Fibroblast of lung (primary cell): ENCODE measurements at places on chromosomes 4 and X. TPM values are rescaled to one million over a fixed set of nuclear protein-coding genes. Genes with fewer than 3 reads are reported as not detected.

DNA sequence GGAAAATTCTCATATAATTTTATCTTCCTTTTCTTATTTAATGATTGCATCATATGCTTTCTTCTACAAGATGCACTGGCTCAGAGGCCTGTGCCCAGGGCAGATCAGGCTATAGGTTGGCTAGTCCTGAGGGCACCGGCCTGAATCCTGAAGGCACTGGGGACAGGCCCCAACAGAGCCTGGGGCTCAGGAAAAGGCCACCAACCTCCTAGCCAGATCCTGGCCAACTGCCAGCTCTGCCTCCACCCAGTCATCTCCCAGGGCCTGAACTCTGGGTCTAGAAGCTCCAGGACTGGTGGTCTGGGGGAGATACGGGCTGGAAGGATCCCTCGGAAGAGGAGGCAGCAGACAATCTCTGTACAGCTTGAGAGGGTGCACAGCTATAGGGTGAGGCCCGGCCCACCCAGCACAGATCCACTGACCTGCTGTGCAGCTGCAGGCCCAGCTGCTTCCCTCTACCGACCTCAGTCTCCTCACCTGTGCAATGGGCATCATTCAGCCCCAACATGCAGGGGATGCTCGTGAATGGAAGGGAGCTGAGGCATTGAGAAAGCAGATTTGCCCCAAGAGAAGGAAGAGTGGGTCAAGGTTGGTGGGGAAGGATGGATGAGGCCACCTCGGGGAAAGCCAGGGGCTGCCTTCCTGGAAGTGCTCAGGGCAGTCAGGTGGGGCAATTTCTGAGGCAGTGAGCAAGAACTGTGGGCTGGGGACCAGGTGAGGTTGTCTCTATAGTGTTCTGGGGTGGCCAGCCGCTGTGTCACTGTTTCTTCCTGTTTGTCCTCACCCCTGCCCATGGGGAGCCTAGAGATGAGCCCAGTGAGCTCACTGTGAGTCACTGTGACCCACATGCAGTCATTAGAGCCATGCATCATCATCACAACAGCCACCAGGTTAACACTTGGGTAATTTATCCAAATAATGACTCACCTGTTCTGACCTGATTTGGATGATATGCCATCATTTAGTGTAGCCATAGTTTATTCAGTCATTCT lies 22.4 kb upstream of the XAGE2 start:
- DNase-seq = peak; percentile 4

Gene DDIT4L
- 3.3 and 6.4 TPM in 2 replicates for total RNA-seq

Gene BRCC3
- 9.5 and 12.1 TPM in 2 replicates for total RNA-seq

DNA sequence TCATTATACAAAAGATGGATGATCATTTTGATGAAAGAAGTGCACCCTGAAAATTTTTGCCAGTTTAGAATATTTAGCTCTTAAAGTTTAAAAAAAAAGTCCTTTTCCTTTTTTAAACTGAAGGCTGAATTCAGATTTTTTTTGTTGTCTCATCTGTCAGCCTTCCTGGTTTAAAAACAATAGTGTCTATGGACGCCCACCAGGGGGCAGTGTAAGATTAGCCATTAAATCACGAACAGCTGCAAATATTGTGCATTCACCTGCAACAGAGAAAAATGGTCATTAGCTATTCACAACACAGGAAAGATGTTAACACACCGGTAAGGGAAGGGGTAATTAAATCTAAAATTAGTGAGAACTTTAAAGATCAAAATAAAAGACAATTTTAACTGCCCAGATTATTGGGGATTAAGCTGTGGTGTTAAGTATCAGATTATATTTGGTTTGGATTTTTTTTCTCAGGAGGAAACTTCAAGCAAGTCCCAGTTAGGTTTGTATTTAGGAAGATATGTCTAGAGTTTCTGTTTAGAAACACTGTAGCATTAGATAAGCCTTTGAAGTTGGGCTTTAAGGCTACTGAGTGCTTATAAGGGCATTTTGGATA lies 4.4 kb upstream of the CXorf38 start:
- DNase-seq = peak; percentile 64

Gene CDX4
- total RNA-seq = not detected in 2 replicates

Gene TRPC5OS
- total RNA-seq = not detected in 2 replicates

GRCh38 chr4:20857081-20857480 lies 156.8 kb downstream of the PACRGL start:
- no peak for DNase-seq

GRCh38 chrX:110051559-110051958 lies 48.6 kb downstream of the TMEM164 start:
- peak; percentile 34 for DNase-seq

Gene PFKFB1
- under 0.01 TPM in 1 of 2 replicates, not detected in the other for total RNA-seq

DNA sequence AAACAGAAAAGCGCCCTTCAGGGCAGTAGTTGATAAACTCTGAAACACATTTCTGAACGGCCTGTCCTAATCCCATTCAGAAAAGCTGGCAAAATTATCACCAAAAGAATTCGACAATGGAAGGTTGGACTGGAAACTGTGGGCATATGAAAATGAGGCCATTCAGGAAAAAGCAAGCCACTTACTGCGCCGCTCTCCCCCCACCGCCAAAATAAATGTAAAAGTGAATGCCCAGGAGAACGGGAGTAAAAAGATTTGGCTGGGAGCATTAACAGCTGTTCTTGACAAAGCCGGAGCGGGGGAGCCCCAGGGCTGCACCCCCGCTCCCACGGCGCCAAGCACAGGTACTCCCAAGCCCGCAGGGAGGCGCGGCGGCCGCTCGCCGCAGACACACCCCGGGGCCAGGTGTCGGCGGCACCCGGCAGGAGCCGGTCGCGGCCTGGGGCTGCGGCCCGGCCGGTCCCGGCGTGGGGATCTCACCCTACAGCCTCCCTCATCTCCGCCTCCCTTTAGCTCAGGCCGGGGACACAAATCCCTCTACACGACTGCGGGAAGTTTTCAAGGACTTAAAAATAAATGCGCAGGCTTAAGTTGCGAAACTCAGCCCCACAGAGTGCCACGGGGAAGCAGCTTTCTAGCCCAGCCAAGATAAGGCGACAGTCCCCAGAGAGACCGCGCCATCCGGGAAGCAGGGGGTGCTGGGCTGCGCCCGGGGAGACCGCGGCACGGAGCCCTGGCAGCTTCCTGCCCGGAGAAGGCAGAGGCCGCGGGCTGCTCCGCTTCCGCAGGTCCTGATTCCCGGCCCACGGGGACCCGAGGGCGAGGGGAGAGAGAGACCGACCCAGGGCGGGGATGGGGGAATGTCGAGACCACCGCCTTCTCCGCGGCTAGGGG lies 593 bp downstream of the SH3RF1 start:
- DNase-seq = peak; percentile 43

DNA sequence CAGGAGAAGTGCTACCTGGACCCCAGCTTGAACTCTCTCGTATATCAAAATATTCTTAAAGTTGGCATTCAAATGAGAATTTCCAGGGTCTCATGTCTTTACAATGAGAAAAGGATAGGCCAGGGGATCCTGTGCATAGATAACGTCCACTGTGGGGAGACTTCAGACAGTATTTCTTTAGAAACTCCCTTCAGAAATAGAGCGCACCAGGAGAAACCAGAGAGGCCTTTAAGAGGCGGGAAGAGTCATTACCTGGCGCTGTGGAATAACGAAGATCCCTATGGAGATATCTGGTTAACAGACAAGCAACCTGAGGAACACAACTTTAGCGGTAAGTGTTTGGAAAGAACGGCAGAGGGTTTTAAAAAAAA lies 600 bp downstream of the RADX start:
- DNase-seq = peak; percentile 12

- DNase-seq = peak; percentile 55
Observed at GRCh38 chr4:127781300-127782024, 660 bp upstream of the HSPA4L start.

- DNase-seq = no peak
Observed at GRCh38 chr4:20049889-20050288, 201.8 kb upstream of the SLIT2 start.

Gene MAGEA11
- not detected in 2 replicates for total RNA-seq

- peak; percentile 11 for DNase-seq
Observed at GRCh38 chr4:140955641-140956040, 177.6 kb downstream of the RNF150 start.

Gene LRCH2
- total RNA-seq = 12.8 and 19.5 TPM in 2 replicates

DNA sequence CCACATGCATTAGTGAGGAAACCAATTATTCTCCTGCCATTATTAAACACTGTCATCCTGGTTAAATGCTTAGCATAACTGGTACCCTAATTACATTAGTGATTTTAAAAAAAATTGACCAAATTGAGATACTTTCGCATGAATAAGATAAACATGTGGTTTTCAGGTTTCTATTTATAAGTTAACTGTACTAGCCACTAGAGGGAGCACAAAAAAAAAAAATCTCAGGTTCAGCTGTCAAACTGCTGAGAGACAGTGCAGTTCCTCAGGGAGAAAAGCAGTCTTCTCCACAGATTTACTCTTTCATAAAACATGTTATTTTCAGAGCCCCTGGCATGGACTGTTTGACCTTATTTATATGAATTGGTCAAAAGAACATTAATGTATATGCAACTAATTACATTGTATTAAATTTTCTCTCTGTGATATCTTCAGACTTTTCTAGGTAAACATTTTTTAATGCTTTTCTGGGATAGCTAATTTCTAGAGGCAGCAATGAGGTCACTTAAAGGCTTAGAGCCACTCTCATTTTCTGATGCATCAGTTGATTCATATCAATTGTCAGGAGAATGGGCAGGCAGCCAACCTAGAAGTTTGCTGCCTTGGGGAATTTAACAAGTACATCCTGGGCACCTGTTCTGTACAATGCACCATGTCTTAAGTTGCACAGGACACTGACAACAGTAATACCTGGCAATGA lies 167.5 kb downstream of the CDS1 start:
- DNase-seq = peak; percentile 44

DNA sequence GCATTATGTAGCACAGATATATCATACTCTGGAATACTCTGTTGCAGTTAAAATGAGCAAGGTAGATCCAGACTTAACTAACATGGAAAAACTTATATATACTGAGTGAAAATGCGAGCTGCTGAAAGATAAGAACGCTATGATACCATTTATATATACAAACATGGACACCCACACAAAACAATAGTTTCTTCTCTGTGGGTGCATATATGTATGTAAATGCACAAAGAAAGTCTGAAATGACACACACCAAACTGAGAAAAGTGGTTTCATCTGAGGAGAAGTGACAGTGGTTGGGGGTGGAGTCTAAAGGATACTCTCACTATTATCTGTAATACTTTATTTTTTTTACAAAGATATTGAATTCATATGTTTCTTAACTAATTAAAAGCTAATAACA lies 12.2 kb upstream of the FGF2 start:
- DNase-seq = no peak

Gene SUPT20HL2
- not detected in 2 replicates for total RNA-seq

Gene XK
- total RNA-seq = 0.17 and 0.26 TPM in 2 replicates

Gene PCDH18
- total RNA-seq = 163 and 542 TPM in 2 replicates

- peak; percentile 57 for DNase-seq
Observed at GRCh38 chr4:165502916-165503907, 124.4 kb downstream of the CPE start.

DNA sequence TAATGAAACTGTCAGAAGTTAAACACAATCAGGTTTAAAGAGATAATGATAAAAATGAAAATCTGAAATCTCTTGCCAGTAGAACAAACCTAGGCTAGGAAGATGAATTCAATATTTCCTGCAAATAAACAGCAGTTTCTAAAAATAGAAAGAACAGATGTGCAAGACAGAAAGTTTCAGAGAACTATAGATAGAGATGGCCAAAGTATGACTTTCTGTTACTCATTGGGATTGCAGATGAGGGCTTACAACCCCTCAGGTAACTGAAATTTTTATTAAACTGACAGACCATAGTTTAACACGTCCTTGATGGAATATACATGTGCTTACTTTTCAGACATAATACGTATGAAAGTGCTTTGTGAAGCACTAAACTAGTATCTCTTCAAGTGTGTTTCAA lies 82.3 kb upstream of the PPARGC1A start:
- DNase-seq = no peak

Gene RADX
- 0.77 and 1.7 TPM in 2 replicates for total RNA-seq

Gene SCD5
- total RNA-seq = 10.5 and 11.4 TPM in 2 replicates

DNA sequence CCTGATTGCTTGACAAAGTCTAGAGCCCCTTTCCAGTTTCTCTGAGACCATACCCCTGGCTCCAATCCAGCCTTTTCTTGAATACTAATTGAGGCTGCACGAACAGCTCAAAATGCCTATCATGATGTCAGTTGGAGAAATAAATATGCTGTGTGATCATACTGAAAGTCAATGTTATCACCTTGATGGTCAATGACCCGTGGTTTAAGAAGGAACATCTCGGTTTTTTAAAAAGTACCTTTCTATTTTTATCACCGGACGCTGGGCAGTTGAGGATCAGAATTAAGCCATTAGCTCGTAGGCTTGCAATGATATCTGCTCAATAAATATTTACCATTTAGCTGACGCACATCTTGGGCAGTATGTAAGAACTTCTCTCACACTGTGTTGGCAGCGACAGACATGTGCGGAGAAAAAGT lies 852 bp upstream of the WDR44 start:
- peak; percentile 86 for DNase-seq

Gene MAGEC3
- not detected in 2 replicates for total RNA-seq

GRCh38 chr4:27187786-27188185 lies 327.1 kb downstream of the STIM2 start:
- no peak for DNase-seq

Gene EPGN
- total RNA-seq = 0.26 TPM in 1 of 2 replicates, not detected in the other

- peak; percentile 67 for DNase-seq
Observed at GRCh38 chr4:151541389-151542071, 132.6 kb downstream of the FHIP1A start.

DNA sequence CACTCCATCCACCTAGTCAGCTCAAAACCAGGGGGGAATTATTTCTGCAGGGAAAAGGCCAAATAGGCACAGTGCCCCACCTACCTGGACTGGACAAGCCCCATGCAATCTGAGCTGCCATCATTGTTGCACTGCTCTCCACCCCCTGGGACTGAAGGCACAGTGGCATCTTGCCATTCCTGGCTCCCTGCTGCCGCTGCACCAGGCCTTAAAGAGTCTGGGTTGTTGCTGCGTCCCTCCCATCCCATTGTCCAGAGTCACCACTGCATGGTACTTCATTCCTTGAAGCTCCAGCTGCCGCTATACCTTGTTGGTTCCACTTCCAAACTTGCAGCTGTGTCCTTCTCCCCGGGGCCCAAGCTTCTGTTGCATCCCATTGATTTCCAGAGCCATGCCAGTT lies 629.7 kb downstream of the STIM2 start:
- no peak for DNase-seq

Gene REELD1
- not detected in 2 replicates for total RNA-seq

GRCh38 chrX:121921258-121921657 lies 873.8 kb downstream of the GLUD2 start:
- no peak for DNase-seq

- no peak for DNase-seq
Observed at GRCh38 chr4:78742300-78742699, 33.9 kb upstream of the BMP2K start.

DNA sequence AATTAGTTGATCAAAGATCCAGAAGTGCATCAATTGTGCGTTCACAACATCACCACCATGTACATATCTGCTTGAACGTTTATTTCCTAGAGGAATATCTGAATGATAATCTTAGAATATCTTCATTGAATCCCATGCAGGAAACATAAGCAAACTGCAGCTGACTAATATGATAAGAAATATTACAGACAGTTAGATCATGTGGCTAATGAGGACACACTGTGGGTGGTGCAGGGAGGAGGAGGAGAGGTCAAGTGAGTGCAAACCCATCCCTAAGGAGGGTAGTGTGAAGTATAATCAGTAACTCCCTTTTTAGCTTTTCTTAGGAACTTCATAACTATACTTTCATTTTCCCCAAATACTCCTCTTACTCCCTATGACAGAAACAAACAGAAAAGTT lies 58.3 kb upstream of the HPGD start:
- DNase-seq = peak; percentile 28

GRCh38 chr4:52241916-52242315 lies 190.8 kb downstream of the SPATA18 start:
- DNase-seq = no peak
